Posterior vena cava (tissue), 2 donors: ENCODE measurements at places on chromosomes 5 and 9.

- DNase-seq: no peak
These were observed 253.8 kb downstream of the KDM4C start for GRCh38 chr9:7011395-7012067.

- no peak for DNase-seq
These were observed 5.1 kb downstream of the IGFBPL1 start for GRCh38 chr9:38419181-38419580.

DNA sequence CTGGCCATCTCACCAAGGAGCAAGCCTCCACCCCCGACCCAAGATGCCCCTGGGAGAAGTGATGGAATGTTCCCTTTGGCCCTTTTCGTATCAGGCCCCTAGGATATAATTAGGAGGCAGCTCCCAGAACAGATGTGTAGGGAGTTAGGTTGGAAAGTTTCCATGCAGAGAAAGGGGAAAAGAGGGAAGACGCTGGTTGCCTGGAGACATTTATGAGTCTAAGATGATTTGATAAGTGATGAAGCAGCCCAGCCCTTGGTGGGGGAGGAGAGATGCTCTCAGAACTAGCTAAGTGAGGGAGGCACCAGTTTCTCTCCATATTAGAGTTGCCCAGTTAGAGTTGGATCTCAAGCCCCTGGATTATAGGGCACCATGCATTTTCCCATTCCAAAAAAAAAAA lies 137.5 kb downstream of the GNA14 start:
- no peak for DNase-seq

DNA sequence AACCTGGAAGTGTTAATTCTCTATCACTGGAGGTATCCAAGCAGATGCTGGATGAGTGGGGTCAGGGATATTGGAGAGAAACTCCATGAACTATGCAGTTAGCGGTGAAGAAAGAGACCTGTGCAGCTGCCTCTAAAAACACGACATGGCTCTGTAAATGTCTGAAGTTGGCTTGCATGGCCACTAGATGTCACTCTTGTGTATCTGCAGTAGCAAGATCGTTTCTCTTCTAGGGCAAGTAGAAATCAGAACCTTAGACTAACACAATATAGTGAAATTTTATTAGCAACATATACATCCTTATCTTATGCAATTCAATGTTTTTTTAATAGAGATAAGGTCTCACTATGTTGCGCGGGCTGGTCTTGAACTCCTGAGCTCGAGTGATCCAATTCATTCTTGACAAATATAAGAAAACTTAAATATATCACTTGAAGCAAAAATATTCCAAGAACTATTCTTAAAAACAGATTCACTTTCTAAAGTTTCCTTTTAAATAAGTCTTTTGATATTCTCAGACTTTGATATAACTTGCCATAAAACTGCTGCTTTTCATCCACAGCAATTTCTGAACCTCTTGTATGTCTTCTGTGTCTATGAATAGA lies 2.9 kb downstream of the OR2S2 start:
- no peak for DNase-seq

DNA sequence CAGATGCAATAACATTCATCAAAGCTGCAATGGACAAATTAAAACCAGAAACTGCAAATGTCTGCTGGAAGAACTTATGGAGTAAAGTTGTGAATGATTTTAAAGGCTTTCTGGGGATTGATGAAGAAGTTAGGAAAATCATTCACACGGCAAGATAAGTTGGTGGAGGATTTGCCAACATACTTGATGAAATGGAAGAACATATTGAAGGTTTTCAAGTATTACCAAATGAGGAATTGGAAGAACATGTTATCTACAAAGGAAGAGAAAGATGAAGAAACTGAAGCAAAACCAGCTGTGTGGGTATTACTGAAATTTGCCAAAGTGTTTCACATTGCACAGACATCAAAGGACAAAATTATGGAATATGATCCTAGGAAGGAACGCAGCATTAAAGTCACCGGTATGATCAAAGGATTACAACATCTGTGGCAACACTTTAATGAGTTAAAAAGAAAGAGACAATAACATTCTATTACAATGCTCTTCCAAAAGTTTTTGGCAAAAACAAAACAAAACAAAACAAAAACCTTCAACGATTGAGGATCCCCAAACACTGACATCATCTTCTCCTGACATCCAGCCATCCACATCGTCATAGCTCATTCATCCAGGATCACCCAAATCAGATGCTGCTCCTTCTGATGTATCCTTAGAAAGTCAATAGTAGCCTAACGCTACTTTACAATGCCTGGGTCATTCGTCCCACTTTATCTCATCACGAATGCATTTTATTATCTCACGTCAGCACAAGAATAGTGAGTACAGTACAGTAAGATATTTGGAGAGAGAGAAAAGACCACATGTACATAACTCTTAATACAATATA lies 61.3 kb upstream of the SMC5 start:
- DNase-seq: no peak

DNA sequence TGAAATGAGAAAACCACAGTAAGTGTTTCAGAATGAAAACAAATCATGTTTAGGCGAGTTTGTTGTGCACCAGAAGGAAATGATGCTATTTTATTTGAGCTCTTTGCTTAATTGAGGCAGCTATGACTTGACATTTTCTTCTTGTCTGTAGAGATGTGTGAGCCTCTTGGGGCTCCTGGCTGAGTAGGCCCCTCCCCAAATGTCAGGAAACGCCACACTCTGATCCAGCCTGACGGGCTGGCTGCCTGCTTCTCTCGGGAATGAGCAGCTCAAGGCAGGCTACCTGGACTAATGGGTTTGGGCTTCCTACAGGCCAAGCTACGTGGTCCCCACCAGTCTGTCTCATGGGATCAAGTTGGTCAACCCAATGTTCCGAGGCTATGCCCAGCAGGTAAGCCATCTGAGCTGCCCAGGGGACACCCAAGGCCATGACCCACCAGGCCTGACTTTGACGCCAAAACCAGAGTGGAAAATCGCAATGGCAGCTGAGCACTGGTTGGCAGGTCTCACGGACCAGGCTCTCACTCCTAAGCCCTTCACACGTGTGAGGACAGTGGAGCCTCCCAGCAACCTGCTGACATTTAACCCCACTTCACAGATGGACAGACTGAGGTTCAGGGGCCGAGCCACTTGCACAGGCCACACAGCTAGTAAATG lies 29.9 kb downstream of the USP20 start:
- no peak for DNase-seq

DNA sequence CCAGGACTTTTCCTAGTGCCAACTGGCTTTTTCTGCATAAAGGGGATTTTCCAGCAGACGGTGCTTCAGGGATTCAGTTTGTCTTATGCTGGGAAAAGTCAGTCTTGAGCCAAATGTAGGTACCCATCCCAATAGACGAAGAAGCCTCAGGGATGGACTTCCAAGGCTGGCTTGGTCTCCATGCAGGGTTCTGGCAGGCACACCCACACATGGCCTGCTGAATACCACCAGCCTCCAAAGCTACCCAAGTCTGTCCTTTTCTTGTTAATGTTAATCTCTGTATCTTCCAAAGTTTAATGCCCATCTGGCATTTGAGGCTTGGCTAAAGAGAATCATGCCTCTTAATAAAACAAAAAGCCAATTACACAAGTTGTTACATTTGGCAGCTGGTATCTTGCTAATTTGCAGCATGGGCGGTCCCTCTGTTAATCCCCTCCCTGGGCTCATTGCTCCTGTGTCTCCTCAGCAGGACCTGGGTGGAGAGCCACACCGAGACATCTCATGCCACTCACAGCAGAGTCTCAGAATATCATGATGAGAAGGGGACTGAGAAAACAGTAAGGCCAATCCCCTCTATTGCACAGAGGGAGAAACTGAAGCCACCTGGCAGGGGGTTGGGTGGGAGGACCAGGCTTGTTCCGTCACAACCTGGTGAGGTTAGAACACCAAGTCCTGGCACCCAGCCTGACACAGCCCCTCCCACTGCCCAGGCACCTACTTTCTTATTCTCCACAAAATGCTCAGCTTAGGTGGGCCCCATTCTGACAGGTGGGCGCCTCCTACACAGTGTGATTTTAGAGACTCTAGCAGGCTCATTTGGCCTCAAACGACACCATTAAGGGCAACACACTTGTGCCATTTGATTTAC lies 243.2 kb downstream of the FSTL4 start:
- no peak for DNase-seq

GRCh38 chr5:178467568-178468195 lies 122.5 kb downstream of the COL23A1 start:
- DNase-seq: no peak

DNA sequence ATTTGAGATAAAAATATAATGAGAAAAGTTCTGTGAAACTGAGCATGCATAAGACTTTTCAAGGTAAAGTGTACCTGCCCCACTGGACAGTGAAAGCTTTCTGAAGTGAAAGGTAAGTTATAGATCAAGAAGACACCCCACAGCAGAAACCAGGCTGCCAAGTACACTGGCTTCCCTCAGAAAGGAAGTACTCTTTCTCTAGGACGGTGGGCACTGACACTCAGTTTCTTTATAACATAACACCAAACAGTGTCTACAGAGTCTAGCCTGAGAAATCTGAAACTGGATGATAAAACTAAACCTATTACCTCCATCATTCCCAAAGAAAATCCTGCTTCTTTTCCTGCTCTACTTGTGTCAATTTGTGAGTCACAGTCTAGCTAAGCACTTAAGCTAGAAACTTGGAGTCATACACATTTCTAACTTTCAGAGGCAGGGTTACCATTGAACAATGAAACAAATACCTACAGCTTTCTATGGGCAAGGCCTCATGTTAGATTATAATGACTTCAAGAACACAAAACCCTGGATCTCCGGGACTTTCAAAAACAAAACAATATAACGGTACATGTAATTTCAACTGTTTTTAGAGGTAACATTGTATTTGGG lies 136.7 kb downstream of the CPLANE1 start:
- DNase-seq: no peak

DNA sequence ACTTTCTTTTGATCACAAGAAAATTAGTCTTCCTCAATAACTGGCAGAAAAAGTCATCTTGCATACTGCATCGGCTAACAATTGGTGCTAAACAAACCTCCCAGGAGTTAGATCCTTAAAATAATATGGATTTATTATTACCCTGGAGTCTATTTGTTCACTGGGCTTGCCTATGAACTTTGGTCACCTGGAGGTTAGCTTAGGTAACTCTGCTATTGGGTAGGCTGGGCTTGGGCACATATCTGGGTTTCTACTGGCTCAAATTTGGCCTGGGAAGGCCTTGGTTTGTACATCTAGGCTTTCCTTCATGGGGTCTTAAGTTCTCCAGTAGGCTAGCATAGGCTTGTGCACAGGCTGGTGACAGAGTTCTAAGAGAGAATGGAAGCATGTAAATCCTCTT lies 279.9 kb downstream of the RASEF start:
- no peak for DNase-seq

GRCh38 chr9:116686135-116686534 lies 970 bp upstream of the TRIM32 start:
- no peak for DNase-seq

- no peak for DNase-seq
These were observed 1369.8 kb upstream of the CDH9 start for GRCh38 chr5:28408186-28408585.

DNA sequence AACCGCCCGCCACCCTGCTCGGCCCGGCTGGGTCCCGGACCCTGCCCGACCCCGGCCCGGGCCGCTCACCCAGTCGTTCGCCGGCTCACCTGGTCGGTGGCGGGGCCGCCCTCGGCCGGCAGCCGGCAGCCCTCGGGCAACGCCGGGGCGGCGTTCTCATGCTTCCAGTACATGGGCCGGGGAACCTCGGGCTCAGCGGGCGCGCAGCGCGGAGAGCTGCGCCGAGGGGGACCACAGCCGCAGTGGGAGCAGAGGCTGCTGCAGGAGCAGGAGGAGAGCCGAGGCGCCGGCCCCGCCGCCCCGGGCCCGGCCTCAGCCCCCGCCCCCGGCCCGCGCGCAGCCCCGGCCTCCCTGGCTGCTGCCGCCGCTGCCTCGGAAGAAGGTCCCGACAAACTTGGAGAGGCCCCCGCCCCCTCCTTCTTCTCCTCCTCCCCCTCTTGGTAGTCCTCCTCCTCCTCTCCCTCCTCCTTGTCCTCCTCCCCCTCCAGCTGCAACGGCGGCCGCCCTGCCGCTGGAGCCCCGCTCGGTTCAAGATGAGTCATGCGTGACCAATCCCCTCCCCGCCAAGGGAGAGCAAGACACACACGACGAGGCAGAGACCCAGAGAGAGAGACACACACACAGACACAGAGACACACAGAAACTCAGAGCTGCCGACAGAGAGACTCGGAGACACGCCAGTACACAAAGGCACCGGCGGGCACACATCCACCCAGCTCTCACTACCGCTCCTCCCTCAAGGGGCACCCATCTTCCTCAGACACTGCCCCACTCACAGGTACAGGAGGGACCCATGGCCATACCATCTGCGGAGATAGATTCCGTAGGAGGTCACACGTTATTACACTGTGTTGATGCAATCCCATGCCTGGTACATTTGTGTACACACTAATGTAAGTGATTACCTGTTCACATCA lies at the start of gene LHX6:
LHX6 (minus strand) TSS at position 390 of the 917 bp plus-strand sequence; CDS start at position 173, 217 bp downstream.
- DNase-seq: no peak

DNA sequence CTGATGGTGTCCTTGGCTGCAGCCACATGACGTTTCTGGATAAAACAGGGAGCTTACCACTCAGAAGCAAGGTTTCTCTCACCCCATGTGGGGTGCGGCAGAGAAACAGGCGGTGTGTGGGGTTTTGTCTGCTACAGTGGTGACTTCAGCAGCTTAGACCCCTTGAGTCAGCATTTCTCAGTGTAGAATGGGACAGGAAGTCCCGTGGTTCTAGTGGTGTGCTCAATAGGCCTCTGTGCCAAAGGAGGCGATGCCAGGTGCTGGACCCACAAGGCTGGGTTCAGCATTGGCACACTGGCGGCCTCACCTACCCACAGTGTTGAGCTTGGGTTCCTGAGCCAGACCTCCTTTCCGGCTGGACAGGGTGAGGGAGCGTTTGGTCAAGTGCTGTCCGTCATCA lies 125.2 kb upstream of the SMIM23 start:
- no peak for DNase-seq

DNA sequence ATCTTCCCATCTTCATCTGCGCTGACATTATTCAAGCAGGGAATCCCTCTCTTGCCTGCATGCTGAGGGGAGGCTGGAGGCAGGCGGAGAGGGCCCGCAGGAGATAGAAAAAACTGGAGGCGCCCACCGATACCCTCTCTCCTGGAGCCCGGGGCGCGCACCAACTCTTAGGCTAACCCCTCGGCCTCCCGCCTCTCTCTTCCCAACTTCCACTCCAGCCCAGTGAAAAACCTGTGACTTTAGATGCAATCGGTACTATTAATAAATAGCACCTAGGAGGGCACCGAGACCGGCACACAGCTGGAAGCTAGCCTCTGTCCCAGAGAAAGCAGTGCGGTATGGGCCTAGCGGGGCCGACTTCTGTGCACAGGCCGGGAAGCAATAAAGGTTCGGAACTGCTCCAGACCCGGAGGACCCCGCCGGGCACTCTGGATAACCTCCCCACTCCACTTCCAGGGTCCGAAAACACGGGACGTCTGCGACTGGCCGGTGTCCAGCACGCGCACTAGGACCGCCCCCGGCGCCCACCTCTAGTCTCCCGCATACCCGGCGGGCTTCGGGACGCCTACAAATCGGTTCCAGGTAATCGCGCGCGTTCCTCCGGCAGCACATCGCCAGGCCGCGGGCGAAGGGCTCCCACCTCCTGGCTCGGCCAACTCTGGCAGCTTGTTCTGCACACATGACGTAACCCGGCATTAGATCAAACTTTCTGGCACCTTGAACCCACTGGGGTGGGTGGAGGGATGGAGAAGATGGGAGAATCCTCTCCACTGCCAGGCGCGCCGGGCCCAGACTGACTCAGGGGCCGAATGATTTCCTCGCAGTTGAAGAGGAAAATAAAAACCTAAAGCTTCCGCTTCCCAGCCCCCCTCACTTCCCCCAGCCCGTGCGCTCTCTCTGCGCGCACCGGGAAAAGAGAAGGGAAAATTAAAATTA lies 1.4 kb downstream of the EFNA5 start:
- DNase-seq: no peak
